ENCODE measurements at places on chromosomes 5 and 9.

- DNase-seq, result no peak
Measured at GRCh38 chr5:90865180-90865579, 306.6 kb downstream of the ADGRV1 start.

- DNase-seq, result no peak
Measured at GRCh38 chr9:36691671-36692070, 119.0 kb downstream of the MELK start.

GRCh38 chr9:99356512-99356971 is 134.5 kb downstream of the SEC61B start:
- DNase-seq, result peak; percentile 68

DNA sequence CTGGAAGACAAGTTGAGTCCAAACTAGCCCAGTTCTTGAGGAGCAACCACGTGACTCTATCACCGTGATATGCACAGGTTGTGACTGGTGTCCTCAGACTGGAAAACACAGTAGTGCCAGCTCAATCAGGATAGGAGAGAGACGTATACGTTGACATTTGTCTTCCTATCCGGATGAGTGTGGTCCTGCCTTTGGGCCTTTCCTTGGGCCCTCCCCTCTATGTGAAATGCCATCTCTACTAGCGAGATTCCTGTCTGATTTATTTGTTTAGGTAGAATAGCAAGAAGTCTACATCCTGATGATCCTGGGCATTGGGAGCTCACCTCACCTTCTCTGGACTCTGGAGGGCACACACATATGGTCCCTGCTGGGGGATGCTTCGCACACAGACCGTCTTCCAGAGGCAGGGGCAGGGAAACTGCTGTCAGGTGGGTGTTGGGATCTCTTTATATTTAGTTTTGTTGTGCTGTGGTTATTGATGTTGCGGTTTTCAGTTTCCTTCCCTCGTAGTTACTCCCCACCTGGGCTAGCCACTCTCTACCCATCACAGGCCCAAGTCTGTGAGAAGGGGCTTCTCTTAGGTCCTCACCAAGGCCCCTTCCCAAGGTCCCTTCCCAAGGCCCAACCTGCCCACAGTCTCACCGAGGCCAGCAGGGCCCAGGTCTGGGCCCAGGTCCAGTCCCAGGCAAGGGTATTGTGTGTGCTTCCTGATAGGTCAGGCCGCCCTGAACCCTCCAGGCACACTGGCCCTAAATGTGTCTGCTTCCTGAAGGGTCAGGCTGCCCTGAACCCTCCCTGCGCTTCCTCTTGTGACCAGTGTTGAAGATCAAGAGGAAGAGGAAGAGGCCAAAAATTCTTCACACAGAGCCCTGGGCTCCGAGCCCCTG is 19.0 kb upstream of the SPINK4 start:
- no peak for DNase-seq

DNA sequence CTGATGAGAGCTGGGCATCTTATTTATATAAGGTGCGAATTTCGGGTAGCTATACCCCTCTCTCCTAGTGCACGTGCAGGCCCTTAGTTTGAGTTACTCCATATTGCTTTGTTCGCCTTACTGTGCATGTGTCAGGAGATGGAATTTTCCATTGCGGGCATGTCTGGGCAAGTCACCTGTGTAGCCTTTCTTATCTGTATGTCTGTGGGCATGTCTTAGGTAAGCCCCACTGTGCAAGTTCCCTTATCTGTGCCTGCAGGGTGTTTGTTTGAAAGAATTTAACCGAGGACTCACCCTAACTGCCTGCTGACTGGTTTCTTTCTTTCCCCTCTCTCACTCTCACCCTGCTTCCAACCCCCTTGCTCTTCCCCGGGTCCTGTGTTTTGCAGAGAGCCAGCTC is 140.7 kb upstream of the RANBP3L start:
- DNase-seq, result no peak

DNA sequence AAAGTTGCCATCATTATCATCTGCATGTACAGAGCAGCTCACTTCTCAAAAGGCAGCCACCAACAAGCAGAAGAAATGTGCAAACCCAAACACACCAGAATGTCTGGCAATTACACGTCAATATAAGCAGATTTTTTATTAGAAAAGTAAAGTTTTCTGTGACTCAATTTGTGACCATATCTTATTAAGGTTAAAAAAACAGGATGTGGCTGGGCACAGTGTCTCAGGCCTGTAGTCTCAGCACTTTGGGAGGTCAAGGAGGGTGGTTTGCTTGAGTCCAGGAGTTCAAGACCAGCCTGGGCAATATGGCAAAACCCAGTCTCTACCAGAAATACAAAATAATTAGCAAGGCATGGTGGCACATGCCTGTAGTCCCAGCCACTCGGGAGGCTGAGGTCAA is 176.7 kb downstream of the FANCC start:
- DNase-seq, result no peak

GRCh38 chr5:158463188-158463587 is 604.2 kb upstream of the CLINT1 start:
- no peak for DNase-seq

- no peak for DNase-seq
Measured at GRCh38 chr9:110575169-110575568, 4.4 kb downstream of the SVEP1 start.

- DNase-seq, result no peak
Measured at GRCh38 chr9:96156171-96156974, 145.6 kb downstream of the HSD17B3 start.

DNA sequence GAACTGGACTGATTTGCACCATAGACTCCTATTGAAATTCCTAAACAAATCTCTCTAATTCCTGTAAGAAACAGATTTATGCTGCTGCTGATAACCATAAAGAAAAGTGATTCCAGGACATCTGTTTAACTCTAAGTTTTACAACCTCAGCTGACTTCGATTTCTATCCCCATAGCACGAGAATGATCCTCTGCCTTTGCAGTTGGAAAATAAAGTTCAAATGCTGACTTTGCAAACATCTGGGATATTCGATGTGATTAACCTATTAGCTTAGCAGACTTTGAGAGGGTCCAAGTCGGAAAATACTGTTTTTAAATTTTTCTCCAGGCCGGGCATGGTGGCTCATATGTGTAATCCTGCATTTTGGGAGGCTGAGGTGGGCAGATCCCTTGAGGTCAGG is 247.3 kb downstream of the PSAT1 start:
- no peak for DNase-seq

All from substantia nigra (tissue), 51 donors.